Stimulated activated naive CD4-positive, alpha-beta T cell treated with Interleukin-2 at 50 U/mL for 16 hours (primary cell): ENCODE measurements at places on chromosomes 7 and 10.

GRCh38 chr10:79316671-79317431 is 30.4 kb upstream of the PPIF start:
- DNase-seq, result no peak

DNA sequence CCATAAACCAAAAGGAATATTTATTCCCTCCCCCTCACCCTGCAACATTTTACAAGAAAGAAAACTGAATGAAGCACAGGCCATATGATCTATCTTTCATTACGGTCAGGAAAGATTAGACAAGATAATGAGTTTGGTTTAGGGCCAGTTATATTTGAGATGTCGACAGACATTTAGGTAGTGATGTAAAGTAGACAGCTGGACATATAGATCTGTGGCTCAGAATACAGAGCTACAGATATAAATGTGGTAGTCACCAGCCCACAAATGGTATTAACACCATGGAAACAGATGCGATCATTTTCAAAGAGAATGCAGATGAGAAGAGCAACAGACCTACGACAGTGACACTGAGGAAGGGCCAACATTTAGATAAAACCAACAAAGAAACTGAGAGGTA is 142.5 kb downstream of the SRPK2 start:
- no peak for DNase-seq

DNA sequence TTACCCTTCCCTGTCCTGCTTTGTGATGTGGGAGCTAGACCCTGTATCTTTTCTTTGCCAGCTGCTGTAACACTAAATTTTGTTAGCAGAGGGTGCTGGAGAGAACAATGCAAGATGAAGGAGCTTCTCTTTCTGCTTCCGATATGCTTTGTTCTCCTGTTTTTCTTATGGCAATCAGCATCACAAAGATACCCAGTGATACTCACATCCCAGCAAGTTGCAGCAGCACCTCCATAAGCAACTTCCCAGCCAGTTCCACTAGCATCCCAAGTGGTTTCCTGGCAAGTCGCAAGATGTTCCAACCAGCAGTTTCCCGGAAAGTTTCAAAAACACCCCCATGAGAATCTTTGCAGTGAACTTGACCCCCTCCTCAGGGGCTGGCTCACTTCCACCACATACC is 148.6 kb downstream of the IMMP2L start:
- DNase-seq, result no peak

DNA sequence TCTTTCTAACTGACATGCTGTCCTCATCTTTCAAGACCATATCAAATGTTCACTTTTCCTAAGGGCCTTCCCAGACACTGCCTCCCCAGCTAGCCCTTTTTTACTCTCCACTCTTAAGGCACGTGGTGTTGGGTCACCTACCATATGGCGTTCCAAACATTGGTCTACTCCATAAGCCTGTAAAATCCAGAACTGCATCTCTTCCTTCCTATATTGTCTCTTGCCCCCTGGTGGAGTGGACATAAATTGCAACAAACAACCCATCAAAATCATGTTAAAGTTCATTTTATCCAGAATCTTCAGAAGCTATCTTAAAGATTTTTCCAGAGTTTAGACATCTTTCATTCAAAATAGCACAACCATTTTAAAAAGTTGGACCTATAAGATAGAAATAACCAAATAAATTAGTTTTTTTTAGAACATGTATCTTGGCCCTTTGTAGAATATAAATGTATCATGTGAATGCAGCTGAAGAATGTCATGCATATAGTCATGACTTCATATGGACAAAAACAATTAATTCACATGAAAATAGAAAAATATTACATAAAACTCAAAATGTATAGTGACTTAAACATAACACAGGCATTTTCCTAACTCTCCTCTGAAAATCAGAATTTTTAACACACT is 180.6 kb upstream of the CHRM2 start:
- DNase-seq, result no peak

DNA sequence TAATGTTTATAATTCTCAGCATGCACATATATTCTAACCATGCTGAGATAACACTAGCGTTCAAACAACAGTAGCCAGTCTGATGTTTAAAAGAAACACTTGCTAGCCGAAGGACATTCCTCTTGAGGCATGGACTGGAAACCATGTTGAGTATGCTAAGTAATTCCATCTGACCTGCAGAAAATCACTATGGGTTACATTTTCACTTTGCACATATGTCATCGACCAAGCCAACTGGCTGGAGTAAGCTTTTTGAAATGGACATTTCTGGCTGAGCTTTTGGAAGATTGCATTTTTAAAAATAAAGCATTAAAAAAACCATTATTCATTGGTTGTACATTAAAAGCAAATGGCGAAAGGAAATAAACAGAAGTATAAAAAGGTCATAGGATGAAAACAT is 88.2 kb downstream of the BBS9 start:
- DNase-seq, result no peak

DNA sequence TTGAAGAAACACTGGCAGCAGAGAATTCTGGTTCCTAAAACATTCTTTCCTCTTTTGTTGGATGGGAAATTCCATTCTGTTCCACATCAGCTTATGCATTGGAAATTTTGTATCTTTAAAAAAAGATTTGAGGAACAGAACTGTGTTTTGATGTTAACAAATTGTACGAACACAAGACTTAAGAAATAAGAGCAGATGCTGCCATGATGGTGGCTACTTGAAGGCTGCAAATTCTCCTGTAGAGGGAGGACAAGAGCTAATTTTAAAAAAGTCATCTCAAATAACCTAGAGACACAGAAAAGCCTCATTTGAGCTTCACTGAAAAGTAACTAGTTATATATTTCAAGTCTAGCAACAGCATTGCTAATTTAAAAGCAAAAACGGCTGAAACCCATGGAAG is 29.8 kb downstream of the NDUFB2 start:
- no peak for DNase-seq

- DNase-seq, result peak; percentile 21
Measured at GRCh38 chr7:35725280-35725680, 30.3 kb upstream of the HERPUD2 start.

DNA sequence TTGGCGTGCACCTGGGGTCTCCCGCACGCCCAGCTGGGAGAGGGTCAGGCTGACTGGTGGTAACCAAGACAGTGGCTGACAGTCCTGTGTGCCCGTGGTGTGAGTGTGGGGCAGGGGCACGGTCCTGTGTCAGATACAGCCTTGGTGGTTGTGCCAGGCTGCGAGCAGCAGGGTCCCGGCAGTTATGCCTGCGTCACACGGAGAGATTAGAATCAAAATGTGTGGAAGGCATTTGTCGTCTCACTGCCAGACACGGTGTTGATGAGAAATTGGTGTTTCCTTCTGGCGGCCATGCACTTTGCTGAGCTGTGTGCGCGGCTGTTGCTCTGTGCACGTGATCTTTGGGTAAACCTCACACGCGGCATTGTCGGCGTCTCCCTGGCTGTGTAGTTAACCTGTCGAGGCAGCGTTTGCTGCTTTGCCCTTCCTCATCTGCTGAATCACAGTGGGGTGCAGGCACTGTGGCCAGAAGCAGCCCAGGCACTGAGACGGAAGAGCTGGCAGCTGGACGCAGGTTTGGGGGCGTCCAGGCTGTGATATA is 87.7 kb downstream of the NKX6-2 start:
- no peak for DNase-seq

GRCh38 chr7:55570218-55570873 is 2.0 kb downstream of the VOPP1 start:
- DNase-seq, result no peak
